Thymus (tissue), 14 donors: ENCODE measurements at places on chromosomes 1 and 21. TPM values are rescaled to one million over a fixed set of nuclear protein-coding genes. Genes with fewer than 3 reads are reported as not detected.

The CHD1L gene
- total RNA-seq, result 40.2 TPM

The FRRS1 gene
- 8.7 TPM for total RNA-seq

- no peak overlapping the region for H3K4me3 ChIP-seq
- H3K27ac ChIP-seq, result no peak overlapping the region
- no peaks in the 10 kb centered on the region for H3K27me3 ChIP-seq
- H3K36me3 ChIP-seq, result peaks cover 51% of the 10 kb centered on the region
These were observed 47.0 kb downstream of the CD46 start for GRCh38 chr1:207798847-207799246.

The CREB3L4 gene
- total RNA-seq, result 26.2 TPM

The RLF gene
- total RNA-seq, result 22.4 TPM

DNA sequence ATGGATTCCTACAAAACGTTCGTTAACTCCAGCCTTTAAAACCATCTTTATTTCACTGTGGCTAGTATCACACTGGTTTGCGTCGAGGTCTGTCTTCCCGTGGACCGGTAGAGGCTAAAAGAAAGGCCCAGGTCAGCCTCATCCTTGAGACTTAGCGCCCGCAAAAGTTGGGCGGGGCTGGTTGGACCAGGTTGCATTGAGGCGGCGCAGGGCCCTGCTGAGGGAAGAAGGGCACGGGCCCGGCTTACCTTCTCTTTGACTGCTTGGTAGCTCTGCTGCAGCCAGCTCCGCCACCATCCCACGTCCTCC lies 455 bp downstream of the BSDC1 start:
- H3K27ac ChIP-seq, result peak overlapping the region; percentile 88
- DNase-seq, result no peak
- H3K36me3 ChIP-seq, result peaks cover 24% of the 10 kb centered on the region
- H3K4me1 ChIP-seq, result peaks cover 18% of the 10 kb centered on the region

The SHE gene
- total RNA-seq, result 2.7 TPM

GRCh38 chr1:192445839-192446489 lies 129.2 kb downstream of the RGS21 start:
- H3K27ac ChIP-seq, result no peak overlapping the region
- no peak overlapping the region for H3K4me3 ChIP-seq
- H3K36me3 ChIP-seq, result no peaks in the 10 kb centered on the region
- no peaks in the 10 kb centered on the region for H3K27me3 ChIP-seq
- no peaks in the 10 kb centered on the region for H3K4me1 ChIP-seq

DNA sequence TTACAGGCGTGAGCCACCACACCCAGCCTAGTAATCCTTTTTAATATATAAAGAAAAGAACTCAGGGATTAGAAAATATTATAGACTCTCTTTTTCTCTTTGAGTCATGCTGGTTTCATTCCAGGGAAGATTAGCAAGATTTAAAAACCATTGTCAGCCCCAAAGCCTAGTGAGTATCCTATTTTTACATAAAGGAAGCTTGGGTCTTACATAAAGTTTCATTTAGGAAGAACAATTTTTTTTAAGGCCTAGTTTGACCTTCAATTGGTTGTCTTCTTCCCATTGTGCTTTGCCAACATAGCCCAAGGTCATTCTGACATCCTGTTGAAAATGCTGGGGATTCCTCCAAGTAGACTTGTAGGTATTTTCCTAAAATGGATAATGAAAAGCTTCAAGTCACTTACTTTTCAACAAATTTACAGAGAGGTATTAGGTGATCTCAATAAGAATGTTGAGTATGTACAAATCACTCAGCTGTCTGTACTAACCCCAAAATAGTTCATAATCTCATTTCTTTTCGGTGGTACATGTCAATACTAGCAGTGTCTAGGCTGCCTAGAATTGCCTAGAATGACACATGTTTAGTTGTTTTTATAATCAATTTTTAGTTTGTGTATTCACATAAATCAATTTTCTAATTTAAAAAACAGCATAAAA lies 4.3 kb upstream of the KIF14 start:
- no peak for DNase-seq
- H3K4me1 ChIP-seq, result peaks cover 4% of the 10 kb centered on the region
- H3K4me3 ChIP-seq, result no peak overlapping the region

The ZZZ3 gene
- total RNA-seq, result 44.6 TPM

GRCh38 chr1:160521554-160521953 lies 1.5 kb downstream of the SLAMF6 start:
- peak overlapping the region; percentile 61 for H3K4me3 ChIP-seq
- H3K27me3 ChIP-seq, result no peaks in the 10 kb centered on the region
- no peak for DNase-seq
- no peaks in the 10 kb centered on the region for H3K36me3 ChIP-seq
- peaks cover 25% of the 10 kb centered on the region for H3K4me1 ChIP-seq

- no peaks in the 10 kb centered on the region for H3K4me1 ChIP-seq
- no peaks in the 10 kb centered on the region for H3K36me3 ChIP-seq
- H3K27ac ChIP-seq, result no peak overlapping the region
- no peaks in the 10 kb centered on the region for H3K27me3 ChIP-seq
- DNase-seq, result no peak
These were observed 38.5 kb downstream of the EDEM3 start for GRCh38 chr1:184716158-184716557.
